ENCODE measurements at places on chromosomes 7 and 10.
A peak's percentile ranks its signal among the peaks of the same experiment; 100 is the strongest.

- no peak for DNase-seq
Measured at GRCh38 chr10:119350502-119351097, 143.2 kb downstream of the GRK5 start.

DNA sequence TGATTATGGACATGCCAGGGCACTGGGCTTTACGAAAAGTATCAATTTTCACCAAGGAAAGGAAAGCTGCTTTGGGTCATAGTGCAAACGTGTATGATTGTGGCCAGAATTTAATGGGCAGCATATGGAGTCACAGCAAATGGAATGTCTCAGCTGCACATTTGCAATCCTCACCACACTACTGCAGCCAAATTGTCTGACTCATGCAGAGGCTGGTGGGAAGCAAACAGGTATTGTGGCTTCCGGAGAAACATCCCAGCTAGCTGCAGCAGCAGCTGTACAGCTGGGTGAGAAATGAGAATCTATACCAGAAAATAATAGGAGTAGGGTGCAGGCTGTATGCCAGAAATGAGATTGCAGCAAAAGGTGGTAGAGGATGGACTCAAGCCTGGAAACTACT, 374.7 kb upstream of the VWC2 start:
- DNase-seq, result no peak

DNA sequence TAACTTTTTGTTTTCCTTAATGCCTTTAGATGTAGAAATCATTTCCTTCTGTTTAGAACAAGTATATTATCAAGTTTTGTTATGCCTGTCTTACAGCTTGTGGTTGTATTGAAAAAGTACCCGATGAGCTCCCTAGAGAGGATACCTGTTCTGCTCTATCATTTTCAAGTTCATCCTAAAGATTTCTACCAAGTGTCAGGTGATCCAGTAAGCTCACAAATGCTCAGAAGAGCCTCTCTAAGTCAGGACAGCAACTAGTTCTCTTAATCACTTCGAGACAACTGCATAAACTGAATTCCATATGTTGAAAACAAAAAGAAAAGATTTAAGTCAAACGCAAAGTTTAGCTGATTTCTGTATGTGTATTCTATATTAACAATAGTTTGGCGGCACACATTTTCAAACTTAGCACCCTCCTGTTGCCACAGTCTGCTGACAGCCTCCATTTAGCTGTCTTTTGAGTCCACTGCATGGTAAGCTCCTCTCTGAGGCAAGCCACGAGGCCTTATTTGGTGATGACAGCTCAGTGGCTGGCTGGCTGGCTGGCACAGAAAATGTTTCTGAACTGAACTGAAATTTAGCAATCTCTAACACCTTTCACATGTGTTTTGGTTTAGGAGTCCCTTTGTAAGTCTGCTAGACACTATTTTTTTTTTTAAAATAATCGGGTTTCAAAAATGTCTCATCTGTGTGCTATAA, 59.4 kb downstream of the SEMA3C start:
- DNase-seq, result peak; percentile 45

DNA sequence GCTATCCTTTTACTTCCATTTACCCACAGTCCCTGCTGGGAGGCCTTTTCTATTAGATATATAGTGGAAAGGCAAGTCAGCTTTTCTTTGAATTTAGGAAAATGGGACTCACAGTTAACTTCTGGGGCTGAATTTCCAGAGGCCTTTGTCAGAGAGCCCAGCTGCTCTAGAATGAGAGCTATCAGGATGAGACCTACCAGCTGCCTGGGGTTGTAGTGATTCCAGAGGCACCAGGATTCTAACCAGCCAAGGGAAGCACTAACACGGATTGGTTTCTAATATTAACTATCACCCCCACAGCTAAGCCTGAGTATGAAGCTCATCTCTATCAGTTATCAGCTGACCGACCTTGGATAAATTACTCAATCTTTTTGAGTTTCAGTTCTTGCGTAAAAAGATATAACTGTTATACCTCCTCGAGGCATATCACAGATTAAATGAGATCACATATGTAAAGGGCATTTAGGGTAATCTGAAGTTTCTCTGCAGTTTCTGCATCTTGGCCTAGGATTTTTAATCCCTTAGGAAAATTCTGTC, 56.6 kb upstream of the CALD1 start:
- DNase-seq, result no peak

DNA sequence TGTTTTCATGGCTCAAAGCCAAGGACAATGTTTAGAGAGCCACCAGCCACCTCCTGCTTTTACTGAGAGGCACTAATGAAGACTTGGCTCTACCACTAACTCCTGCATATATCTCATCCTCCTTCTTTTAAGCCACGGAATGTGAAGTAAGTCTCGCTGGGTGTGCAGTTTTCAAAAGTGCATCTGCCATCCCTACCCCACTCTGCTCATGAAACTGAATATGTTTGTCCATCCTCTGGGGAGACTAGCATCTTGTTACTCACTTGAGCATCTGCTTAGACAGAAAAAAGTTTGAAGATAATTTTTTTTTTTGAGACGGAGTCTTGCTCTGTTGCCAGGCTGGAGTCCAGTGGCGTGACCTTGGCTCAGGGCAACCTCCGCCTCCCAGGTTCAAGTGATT, 40.8 kb downstream of the EPDR1 start:
- DNase-seq, result no peak

DNA sequence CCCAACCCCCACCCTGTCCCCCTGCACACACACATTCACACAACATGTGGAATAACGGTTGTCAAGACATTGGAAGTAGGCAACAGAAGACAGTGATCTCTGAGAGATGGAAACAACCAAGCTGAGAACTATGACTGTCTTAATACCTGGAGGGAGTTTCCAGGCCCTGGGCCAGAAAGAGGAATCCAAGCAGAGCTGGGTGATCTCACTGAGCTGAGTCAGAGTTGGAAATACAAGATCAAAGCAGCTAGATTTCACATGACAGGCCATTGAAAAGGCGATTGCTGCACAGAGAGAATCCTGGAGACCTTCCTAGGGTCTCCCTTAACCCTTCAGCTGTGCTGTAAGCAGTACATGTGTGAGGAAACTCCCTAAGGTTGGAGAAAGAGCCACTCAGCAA, 165.8 kb upstream of the PRSS1 start:
- DNase-seq, result no peak

GRCh38 chr7:95002775-95003174, 95.4 kb downstream of the PPP1R9A start:
- no peak for DNase-seq

DNA sequence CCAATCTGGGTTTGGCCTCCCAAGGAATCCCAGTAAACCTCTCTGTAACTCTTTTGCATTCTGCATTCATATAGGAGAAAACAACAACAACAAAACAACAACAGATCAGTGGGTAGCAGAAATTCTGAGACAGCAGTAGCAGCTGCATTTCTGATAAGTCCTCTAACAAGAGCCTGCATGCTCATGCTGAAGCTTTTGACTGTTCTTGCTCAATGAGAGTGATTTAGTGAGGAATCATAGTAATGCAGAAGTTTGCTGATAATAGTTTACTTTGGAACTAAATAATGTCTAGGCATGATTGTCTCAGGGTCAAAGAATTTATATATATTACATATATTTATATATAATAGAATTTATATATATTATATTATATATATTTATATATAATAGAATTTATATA, 35.2 kb downstream of the BMPER start:
- no peak for DNase-seq

DNA sequence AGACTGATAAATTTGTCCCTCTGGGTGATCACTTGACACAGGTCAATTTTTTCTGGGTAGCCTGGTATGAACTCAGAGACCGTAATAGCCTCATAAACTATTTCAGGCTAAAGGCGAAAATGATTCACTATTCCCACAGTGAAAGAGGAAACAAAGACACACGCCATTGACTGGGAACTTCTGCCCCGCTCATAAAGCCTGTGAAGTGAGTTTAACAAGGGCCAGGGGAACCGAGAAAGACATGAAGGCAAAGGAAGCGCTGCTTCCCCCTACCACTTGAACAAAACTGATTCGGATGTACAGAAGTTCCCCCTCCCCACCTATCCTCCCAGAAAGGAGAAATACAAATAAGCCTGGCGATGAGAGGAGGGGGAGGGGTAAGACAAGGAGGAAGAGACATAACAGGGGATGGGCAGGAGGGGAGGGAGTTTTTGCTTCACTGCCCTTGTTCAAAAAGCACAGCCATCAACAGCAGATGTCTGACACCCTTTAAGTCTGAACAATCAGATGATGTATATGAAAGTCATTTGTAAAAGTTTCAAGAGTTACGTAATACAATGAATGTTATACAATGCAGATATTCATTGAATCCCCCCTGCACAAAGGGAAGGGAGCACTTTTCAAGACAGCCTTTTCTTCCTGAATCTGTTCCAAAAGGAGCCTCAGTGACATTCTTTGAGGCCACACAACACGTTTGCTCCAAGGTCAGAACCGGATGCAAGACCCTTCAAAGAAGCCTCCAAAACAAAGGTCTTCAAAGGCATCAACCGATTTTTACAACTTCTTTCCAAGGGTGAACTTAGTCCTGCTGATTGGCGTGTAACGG, 734 bp downstream of the ABCB4 start:
- DNase-seq, result no peak

DNA sequence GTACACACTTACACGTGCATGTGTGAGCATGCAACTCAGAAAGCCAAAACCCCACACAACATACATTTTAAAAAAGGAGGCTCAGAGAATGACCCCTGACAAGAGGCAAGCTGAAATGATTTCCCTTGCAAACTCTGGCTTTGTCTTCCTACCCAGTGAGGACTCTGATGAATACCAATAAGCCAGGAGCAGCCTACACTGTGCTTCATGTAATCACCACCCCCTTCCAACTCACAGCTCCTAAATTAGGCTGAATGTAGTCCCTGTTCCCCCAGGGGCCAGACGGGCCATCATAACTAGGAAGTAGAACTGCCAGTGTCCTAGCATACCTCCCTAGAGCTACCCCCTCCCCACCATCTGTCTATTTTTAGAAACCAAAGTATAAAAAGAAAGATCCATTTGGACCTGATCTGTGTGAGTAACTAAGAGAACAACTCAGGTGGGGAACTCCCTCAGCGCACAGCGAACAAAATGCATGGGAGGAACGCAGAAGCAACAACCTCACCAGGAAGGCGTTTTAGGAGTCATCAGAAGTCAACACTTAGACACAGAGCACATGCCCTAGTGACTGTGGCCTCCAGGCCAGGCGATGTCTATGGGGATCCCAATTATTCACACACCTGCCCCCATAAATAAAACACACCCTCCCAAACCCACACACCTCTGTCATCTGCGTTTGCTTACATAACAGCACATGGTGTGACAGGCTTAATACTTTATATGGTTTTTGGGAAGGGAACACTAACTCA, 1.9 kb downstream of the DGKI start:
- DNase-seq, result no peak

- DNase-seq, result no peak
Measured at GRCh38 chr10:122487174-122487765, 25.9 kb downstream of the HTRA1 start.

Measured in tibial nerve (tissue), 4 donors.